ENCODE measurements at places on chromosomes 4 and X.

DNA sequence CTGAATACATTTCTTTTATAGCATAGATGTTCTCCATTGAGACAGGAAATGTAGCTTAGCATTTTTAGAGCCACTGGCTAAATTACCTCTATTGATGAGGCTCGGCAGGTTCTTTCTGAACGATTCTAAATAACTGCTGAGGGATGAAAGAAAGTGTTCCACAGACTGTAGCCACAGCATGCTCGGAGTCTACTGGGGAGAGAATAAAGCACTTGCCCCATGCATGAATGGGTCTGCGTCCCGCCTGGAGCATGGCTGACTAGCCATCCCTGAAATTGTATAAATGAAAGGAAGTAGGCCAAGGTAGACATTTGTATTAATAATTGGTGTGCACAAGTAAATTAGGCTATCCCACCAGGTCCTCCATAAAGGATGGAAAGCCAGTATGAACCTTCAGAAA lies 269.8 kb downstream of the COL25A1 start:
- DNase-seq, result no peak

DNA sequence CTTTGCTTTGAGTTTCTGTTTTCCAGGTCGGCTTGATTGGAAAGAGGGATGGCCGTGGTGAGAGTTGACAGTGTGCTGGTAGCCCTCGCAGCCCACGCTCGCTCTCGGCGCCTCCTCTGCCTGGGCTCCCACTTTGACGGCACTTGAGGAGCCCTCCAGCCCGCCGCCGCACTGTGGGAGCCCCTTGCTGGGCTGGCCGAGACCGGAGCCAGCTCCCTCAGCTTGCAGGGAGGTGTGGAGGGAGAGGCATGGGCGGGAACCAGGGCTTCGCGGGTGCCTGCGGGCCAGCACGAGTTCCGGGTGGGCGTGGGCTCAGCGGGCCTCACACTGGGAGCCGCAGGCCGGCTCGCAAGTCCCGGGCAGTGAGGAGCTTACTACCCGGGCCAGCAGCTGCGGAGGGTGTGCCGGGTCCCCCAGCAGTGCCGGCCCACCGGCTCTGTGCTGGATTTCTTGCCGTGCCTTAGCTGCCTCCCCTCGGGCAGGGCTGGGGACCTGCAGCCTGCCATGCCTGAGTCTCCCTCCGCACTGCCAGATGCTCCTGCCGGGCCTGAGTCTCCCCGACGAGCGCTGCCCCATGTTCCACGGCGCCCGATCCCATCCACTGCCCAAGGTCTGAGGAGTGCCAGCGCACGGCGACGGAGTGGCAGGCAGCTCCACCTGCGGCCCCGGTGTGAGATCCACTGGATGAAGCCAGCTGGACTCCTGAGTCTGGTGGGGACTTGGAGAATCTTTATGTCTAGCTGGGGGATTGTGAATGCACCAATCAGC lies 166.4 kb upstream of the FAT1 start:
- DNase-seq, result no peak

DNA sequence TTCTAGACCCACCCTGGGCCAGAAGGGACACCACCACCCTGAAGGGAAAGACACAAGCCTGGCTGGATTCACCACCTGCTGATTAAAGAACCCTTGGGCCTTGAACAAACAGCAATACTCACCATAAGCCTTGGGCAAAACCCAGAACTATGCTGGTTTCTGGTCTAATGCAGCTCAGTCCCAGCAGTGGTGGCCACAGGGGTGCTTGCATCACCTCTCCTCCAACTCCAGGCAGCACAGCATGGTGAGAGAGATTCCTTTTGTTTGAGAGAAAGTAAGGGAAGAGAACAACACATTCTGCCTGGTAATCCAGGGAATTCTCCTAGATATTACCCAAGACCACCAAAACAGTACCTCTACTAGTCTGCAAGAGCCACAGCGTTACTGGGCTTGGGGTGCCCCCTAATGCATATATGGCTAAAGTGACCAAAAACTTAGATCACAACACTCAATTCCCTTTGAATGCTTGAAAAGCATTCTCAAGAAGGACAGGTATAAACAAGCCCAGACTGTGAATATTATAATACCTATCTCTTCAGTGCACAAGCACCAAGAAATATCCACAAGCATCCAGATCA lies 25.7 kb downstream of the RNF128 start:
- no peak for DNase-seq

GRCh38 chr4:6641164-6641970 lies 882 bp downstream of the MRFAP1 start:
- DNase-seq, result no peak

DNA sequence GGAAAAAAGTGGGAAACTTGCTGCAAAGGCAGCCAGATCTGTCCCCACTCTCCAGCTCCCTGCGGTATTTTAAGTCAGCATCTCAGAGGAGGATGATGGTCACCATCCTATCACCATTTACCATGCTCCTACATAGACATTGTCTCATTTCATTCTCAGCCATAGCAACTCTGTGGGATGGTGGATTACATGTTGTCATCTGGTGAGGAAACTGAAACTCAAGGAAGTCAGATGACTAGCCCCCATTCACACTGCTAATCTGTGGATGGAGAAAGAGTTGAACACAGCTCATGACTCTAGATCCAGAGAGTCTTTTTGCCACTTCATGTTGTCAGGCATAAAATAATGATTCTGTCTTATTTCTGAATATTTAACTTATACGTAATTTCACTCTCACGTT lies 323.5 kb downstream of the PTTG2 start:
- DNase-seq, result no peak

GRCh38 chr4:108465886-108466500 lies 154.4 kb upstream of the RPL34 start:
- DNase-seq, result no peak

- DNase-seq, result no peak
These were observed 4.1 kb downstream of the IBSP start for GRCh38 chr4:87803421-87803820.

- no peak for DNase-seq
These were observed 139.7 kb downstream of the TSPAN5 start for GRCh38 chr4:98518559-98519267.

DNA sequence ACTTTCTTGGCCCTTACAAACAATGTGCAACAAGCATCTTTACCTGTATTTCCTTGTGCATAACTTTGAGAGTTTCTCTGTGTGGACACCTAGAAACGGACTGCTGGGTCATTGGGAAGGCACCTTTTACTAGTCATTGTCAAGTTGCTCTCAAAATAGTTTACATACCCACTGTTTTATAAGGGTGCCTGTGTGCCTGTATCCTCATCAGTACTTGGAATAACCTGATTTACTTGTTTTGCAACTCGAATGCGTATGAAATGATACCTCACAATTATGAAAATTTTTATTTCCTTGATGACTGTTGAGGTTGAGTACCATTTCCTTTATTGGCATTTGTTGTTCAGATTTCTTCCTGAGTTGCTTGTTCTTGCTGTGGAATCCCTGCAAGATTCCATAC lies 150.8 kb downstream of the STIM2 start:
- DNase-seq, result no peak
